ENCODE measurements at places on chromosomes 12 and 14.

DNA sequence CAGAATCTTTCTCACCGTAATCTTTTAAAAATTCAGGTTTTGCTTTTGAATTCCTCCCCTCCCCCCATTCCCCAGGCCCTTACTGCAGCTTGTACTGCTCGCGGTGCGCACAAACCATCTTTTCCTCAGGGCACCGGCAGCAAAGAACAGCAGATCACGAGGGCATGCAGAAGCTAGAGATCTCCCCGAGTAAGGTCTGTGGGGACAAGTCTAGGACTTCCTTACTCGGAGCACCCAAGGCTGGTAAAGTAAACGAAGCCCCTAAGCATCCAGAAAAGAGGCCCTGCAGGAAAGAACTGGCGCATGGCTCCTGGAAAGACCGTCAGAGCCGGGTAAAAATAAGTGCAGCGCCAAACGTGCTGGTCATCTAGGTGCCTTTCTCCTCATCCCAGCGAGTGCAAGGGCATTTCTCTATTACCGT, 727 bp downstream of the LDHB start:
- DNase-seq: no peak

- no peak for DNase-seq
Measured at GRCh38 chr12:110778833-110779577, 36.3 kb upstream of the PPP1CC start.

DNA sequence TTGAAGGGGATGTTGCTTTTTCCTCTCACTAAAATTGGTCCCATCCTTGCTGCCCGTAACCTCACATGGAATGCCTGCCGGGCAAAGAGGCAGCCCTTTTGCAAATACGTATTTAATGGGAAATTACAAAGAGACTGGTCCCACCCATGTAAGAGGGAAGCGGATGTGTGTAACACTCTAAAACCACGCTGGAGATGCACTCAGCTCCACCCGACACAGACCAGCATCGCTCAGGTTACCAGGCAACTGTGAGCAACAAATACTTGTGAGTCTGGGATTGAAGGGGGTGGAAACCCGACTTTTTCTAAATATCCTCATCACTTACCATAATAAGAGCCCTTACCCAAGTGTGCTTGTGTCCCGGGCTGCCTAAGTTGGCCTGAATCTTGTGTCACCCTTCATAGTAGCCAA, 47.7 kb downstream of the ELK3 start:
- peak; percentile 79 for DNase-seq

- DNase-seq: no peak
Measured at GRCh38 chr12:57853864-57854556, 7.5 kb upstream of the CTDSP2 start.

DNA sequence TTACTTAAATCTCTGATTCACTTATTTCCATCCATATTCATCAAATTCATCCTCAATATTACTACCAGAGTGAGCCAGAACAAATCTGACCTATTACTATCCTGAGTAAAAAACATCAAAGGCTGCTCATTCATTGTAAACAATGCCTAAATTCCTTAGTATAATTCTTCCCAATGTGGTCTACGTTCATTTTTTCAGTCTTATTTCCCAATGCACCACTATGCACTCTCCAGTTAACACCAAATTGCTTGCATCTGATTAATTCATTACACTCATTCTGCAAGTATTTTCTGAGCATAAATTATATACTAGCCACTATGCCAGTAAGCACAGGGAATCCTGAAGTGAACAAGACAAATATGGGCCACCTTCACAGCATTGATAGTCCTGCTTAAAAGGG, 110.0 kb downstream of the EPS8 start:
- no peak for DNase-seq

GRCh38 chr14:80212023-80212397, 706 bp upstream of the DIO2 start:
- DNase-seq: no peak

DNA sequence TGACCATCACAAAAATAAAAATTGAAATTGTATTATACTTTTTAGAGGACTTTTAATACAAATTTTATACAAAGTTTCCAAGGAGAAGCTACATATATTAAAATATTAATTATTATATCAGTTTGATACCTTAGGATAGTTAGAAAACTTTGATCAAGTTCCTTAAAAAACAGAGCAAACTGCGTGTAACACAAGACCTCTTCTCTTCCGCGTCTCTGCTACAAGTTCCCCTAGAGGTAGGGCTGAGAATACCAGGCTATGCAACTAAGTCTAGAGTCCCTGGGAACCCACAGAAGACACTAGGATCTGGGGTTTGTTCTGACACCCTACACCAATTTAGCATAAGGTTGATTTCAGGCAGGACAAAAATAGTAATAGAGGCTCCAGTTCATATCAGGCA, 319.0 kb downstream of the FOXG1 start:
- DNase-seq: no peak

DNA sequence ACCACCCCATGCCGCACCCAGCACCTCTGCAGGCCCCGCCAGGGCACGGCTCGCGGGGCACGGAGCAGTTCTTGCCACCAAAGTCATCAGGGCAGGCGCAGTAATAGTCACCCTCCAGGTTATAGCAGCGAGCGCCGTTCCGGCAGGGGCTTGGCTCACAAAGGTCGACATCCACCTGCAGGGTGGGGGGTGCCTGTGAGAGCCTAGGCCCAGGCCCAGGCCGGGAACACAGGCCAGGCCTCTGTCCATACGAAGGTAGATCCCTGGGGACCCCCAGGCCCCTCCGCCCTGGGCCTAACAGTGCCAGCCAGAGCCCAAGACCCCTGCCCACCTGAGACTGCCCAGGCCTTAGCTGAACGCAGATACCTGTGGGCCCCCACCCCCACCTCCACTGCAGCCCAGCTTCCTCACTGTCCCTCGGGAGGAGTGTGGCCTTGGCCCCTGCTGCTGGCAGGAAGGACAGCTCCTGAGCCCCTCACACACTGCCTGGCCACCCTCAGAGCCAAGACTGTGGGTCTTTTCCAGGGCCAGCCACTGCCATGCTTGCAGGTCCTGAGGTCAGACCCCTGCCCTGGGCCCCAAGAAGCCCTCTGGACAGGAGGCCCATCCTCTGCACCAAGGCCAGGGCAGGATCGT, 19.3 kb downstream of the JAG2 start:
- DNase-seq: peak; percentile 65

GRCh38 chr14:74038020-74038859, 19.1 kb downstream of the BBOF1 start:
- no peak for DNase-seq

DNA sequence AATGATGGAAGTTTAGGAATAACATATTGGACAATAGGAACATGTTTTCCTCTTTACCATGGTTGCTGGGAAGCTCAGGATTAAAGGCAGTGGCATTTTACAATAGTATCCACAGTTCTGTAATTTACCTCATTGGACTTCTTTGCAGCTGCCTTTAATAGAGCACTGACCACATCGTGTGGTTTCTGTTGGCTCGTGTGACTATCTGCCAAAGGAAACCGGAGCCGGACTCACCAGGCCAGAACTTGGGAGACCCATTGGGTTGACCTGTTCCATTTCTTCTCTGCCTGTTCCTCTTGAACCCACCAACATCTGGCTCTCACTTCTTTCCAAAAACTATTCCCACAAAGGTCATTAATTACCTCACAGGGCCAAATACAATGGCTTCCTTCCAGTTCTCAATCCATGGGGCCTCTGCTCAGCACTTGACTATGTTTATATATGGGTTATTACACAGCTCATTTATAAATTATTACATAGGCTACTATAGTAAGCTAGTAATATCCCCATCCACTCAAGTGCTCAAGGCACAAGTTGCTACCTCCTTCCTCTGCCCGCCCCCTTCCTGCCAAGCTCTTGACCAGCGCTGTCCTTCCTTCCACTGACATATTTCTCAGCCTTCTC, 121.5 kb upstream of the VASH1 start:
- DNase-seq: no peak

DNA sequence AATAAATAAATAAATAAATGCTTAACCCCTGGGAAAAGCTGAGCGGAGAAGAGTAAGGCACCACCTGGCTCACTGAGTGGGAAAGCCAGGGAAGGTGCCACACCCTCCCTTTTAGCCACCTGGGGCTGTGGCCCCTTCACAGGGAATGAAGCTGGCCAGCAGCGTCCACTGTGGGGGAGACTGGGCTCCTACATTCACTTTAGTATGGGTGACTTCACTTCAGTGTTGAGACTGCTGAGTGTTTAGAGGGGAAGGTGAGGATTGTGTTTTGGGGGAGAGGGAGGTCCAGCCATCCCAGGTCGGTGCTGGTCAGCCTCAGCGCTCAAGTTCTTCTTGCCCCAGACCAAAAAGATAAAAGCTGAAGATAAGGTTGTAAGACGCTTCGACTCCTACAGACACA, 1.6 kb downstream of the NAB2 start:
- DNase-seq: peak; percentile 57

DNA sequence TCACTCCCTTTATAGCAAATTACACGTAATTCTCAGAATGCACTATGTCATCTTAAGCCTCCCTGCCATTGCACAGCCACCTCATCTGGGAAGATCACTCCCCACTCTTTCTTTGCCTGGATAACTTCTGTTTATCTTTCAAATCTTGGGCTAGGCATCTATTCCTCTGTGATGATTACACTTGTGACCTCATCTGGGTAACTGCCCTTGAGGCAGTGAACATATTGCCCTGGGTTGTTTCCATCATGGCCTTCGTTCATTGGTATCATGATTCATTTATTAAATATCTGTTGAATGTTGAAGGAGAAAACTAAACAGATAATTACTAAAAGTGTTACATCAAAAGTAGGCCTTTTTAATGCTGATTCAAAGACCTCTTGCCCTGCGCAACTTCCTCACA, 26.2 kb upstream of the PDE3A start:
- no peak for DNase-seq

GRCh38 chr12:2111826-2112225, 59.0 kb downstream of the CACNA1C start:
- peak; percentile 24 for DNase-seq

- no peak for DNase-seq
Measured at GRCh38 chr14:85483037-85483436, 46.9 kb upstream of the FLRT2 start.

- DNase-seq: peak; percentile 93
Measured at GRCh38 chr12:48996794-48997718, 2.1 kb downstream of the DDN start.

DNA sequence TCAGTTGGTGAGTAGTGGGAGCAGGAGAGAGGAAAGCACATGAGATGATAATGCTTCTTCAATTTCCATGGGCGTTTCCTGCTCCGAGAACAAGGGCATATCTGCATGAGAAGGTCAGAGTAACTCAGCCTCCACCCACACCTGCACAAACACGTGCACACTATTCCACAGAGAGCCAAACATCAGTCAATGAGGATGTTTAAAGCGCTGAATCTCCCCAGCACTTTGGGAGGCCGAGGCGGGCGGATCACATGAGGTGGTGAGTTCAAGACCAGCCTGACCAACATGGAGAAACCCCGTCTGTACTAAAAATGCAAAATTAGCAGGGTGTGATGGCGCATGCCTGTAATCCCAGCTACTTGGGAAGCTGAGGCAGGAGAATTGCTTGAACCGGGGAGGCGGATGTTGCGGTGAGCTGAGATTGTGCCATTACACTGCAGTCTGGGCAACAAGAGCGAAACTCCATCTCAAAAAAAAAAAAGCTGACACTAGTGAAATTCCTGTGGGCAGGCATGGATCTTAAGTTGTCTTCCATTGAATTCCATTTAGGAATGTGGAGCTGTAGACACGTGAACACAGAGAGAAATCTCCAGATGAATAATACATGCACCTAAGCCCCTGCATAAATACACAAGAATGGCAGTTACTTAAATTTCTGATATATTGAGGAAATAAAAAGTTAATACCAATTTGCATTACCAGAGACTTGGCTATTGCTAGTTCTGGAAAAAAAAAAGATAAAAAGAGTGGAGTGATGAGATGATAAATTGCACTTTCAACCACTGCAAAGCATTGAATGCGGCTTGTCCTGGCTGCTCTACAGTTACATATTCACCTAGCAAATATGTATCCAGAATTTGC, 1097.4 kb upstream of the TMEM132C start:
- no peak for DNase-seq

GRCh38 chr14:105476097-105476830, 1.6 kb downstream of the CRIP2 start:
- DNase-seq: no peak

DNA sequence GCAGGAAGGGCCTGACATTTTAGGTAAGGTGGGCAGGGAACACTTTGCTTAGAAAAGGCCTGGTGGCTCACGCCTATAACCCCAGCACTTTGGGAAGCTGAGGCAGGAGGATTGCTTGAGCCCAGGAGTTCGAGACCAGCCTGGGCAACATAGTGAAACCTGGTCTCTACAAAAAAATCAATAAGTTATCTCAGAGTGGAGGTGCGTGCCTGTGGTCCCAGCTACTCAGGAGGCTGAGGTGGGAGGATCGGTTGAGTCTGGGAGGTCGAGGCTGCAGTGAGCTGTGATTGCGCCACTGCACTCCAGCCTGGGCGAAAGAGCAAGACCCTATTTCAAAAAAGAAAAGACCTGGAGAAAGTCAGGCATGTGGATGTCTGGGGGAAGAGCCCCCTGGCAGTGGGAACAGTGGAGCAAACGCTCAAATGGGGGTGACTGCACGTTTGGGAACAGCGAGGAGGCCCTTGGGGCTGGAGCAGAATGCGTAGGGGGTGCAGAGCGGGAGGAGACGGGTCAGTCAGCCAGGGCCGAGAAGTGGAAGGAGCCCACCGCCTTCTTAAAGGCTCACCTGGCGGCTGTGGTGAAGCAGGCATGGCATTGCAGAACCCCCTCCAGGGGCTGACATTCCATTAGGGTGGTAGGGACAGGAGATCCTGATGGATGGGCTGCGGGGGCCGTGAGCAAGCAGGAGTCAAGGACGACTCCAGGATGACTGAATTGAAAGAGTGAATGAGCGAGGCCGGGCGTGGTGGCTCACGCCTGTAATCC, 6.2 kb upstream of the KIF26A start:
- DNase-seq: peak; percentile 64

DNA sequence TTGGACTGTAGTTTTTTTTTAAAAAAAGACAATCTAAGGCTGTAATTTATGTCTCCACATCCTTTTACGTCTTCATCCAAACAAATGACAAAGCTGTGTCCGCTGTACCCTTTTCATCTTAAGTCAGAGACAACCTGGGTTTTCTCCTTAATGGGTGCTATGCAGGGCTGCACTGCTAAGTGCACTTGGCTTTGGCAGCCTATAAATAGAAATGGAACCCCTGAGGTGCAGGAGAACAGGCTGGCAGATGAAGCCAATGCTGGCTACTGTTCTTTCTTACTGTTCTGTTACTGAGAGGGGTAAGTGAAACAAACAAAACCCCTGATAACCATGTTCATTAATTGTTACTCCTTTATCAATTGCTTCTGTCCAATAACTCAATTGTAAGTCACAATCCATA, 47.1 kb upstream of the KICS2 start:
- DNase-seq: no peak

DNA sequence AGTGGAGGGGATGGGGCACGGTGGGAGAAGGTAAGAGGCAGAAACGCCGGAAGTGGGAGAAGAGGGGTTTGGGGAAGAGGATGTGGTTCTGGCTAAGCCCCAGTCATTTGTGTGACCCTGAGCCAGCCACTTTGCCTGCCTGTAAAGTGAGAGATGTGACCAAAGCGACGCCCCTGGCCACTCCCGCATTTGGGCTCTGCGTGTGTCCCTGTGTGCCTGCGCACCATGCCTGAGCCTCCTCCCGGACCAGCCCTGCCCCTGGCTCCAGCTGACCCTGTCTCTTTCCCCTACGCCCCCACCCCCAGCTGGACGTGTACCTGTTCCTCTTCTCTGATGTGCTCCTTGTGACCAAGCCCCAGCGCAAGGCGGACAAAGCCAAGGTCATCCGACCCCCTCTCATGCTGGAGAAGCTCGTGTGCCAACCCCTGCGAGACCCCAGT, 8.0 kb downstream of the PLEKHG6 start:
- no peak for DNase-seq

GRCh38 chr12:9646794-9647781, 22.4 kb upstream of the CLEC2D start:
- DNase-seq: no peak

Measured in aorta (tissue), 5 donors.